ENCODE measurements at places on chromosomes 5 and 9.

DNA sequence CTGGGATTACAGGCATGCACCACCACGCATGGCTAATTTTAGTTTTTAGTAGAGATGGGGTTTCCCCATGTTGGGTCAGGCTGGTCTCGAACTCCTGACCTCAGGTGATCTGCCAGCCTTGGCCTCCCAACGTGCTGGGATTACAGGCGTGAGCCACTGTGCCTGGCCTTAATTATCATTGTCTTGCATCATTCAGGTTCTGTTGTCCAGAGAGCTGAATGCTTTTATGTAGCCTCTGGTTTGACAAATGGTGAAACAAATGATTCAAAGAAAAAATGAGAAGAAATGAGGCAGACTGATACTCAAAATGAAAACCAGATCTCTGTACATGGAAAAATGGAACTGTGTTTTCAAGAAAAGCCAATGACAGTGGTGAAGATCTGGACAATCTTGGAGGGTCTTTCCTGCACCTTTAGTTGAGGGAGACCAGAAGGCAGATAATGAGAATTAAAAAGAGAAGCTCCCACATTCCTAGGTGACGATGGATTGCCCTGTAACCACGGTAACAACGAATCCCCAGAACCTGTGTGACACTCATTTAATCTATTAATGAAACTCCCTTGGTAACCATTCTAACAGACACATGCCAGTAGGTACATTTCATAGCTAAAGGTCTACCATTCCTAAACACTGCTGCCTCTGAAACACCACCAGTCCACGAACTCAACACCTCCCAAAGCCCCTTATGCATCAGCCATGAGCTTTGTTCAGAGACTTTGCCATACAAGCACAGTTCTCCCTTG lies 1.6 kb downstream of the TEX48 start:
- no peak for DNase-seq

- DNase-seq, result no peak
These were observed 13.8 kb downstream of the NACC2 start for GRCh38 chr9:136081113-136081825.

DNA sequence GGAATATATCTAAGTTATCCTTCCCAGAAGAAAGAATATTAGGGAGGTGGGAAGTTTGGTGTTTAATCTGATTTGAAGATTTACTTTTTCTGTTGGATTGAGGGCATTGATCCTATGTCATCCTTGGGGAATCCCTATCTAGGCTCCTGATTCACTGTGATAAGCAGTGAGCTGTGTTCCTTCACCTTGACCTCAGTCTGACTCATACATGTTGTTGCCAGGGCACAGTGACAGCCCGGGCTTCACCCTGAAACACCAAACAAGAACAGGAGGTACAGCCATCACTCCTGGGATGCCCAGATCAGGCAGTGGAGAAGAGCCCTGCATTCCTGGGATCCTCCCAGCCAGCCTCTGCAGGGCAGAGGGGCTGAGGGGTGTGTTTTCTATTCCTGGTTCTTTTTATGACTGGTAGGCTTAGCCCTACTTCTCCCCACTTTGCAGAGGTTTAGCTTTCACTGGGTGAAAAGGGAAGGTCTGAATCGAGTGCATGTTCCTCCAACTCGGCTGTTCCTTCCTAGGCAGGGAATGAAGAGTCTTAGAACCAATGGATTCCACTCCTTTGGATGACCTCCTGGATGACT lies 3.1 kb upstream of the FAM53C start:
- DNase-seq, result no peak

DNA sequence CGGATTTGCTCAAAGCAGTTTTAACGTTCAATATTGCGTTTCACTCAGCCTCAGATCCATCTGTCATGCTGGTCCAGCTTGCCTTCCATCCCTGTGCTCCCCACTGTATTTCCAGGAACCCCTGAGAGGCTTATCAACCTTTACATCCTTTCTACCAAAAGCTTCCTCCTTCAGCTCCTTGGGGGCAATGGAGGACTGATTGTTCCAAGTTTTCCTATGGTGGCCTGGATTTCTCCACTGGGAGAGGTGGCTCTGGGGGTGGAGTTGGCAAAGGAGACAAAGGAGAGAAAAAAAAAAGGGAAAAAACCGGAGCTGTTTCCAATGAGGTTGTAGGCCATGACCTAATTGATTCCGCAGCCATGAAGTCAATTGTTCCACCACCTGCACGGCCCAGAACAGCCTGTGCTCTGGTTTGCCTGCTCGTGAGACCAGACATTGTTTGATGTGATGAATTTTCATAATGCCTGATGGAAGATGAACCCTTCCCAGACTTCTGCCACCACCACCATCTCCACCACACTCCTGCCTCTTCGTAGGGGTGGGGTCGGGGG lies 54.1 kb downstream of the ABLIM3 start:
- DNase-seq, result no peak

DNA sequence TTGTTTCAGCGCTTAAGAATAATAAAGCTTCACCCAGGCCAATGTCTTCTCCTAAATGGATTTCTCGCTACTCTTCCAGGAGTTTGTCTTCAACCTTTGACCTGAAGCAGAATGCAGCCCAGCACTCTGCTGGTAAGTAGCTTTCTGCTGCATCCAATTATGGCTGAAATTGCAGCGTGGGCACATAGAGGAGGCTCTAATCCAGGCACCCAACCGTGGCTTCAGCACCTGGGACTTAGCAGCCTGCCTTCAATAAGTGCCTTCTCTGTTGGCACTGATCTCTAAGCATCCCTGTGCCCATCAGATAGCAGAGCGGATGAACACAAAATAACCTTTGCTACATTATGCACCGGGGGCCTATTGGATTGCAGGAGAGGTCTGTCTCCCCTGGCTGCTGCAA lies 105.2 kb downstream of the TRIM32 start:
- DNase-seq, result no peak

- no peak for DNase-seq
These were observed 642.3 kb downstream of the ACTL7B start for GRCh38 chr9:108213511-108213910.

DNA sequence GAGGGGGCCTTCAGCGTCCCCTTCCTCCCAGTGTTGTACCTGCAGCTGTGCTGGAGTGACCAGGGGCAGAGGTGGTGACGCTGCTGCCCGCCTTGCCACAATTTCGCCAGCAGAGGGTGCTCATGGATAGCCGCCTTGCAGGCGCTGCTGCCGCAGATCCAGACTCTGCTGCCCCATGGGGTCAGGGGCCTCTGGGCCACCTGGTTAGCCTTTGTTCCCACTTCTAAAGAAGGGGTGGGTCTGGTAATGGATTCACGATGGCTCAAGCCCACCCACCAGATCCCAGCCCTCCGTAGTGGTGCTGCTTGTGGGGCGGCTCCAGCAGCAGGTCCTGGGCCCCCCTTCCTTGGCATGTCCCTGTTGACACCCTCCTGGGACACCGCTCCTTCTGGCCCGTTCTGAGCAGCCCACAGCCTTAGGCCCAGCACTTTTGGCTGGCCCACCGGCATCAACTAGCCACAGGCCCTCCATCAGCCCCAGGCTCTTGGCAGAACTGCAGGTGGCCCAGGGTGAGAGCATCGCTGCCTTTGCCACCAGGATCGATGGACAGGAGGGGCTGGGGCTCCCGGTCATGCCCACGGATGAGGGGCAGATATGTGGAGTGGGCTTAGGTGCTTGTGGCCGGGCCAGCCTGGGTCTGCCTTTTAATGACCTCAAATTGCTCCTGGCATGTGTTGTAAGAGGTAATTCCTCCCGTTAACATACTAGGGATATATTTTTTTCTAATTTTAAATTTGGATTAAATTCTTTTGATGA lies 57.2 kb downstream of the COL5A1 start:
- DNase-seq, result peak; percentile 30
